Naive thymus-derived CD4-positive, alpha-beta T cell (primary cell): ENCODE measurements at places on chromosomes 16 and 17.

DNA sequence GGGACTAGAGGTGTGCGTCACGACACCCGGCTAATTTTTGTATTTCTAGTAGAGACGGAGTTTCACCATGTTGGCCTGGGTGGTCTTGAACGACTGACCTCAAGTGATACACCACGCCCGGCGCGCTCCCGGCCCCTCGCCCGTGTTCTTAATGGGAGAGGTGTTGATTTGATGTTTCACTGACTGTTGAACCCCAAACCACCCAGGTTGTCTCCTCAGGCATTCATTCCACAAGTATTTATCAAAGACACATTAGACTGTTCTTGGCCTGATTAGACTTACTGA is 1.4 kb downstream of the CENPN start:
- no peak for DNase-seq

- no peak for DNase-seq
These were observed 67.8 kb downstream of the ADCY9 start for GRCh38 chr16:4048481-4048880.

DNA sequence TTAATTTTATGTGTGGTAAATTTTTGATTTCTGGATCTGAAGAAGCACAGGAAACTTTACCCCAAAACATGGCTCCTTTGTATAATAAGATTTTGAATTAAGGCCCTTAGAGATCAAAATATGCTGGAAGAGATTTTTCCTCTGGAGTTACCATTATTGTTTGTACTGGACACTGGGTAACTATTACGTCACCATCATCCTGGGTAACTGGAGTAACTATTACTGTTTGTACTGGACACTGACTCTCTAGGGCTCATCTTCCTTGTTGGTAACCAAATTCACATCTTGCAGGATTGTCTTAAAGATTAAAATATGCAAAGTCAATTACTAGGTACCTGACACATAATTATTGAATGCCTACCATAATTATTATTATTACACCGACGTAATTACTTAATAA is 593.8 kb upstream of the GOT2 start:
- DNase-seq = no peak

- DNase-seq = no peak
These were observed 109.1 kb downstream of the C16orf78 start for GRCh38 chr16:49482690-49483089.

DNA sequence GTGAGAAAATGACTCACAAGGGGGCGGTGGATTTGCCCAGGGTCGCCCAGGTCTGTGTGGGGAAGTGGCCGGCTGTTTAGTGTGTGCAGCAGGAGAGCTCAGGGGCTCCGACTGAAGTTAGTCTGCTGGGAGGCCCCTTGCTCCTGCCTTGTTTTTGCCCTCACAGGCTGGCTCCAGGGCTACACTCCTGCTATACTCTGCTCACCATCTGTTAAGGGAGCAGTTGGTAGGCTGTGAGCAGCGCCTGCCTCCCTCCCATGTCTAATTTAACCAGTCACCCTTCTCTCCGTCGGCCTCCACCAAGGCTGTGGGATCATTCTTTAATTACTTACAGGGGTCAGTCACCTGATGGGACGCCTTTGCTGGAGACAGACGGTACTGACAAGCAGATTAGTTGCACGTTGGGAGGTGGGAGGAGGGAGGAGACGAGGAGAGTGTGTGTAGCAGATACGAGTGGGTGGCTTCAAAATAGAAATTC is 35.5 kb downstream of the KSR1 start:
- DNase-seq = no peak

DNA sequence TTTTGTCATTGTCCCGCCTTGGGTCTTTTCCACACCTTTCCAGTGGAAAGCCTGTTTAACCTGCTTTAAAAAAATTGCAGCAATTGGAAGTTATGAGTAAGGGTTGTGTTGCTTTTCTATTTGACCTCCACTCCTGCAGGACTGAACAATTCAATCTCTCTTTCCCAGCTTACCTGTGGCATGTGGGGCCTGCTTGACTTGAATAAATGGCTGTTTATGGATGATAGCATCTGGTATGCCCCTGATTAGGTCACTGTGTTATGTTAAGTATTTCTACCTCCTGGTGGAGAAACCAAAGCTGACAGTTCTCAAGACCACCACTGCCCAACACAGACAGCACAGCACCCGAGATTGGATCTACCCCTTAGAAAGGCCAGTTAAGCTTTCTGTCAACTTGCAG is 64.8 kb upstream of the NOG start:
- DNase-seq = no peak

GRCh38 chr16:1168837-1169236 is 15.9 kb downstream of the CACNA1H start:
- DNase-seq = no peak

DNA sequence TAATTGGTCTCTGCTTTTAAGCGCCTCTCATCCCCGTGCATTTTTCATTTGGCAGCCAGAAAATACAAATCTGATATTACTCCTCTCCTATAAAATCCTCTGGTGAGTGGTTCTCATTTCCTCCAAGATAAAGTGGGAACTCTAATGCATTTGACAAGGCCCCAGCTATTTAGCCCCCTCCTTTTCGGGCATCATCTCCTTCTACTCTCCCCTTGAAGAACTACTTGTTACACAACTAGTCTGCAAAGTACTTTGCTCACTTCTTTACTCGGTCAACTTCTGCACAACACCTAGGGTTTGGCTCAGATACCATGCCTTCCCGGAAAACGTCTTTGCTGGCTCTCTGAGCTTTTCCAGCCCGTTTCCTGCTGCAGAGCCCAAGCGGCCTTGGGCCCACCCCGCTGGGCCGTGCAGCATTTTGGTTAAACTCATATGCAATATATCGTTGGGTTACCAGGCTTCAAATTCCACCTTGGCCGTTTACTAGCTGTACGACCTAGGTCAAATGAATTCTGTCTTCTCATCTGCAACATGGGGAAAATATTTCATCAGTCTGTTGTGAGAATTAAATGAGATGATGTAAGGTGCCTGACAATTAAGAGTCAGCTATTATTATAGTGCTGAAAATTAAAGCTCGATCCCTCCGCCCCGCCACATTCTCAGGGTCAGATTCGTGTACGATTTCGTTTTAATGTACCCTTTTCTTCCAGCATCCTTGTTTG is 883 bp upstream of the TAF15 start:
- no peak for DNase-seq

DNA sequence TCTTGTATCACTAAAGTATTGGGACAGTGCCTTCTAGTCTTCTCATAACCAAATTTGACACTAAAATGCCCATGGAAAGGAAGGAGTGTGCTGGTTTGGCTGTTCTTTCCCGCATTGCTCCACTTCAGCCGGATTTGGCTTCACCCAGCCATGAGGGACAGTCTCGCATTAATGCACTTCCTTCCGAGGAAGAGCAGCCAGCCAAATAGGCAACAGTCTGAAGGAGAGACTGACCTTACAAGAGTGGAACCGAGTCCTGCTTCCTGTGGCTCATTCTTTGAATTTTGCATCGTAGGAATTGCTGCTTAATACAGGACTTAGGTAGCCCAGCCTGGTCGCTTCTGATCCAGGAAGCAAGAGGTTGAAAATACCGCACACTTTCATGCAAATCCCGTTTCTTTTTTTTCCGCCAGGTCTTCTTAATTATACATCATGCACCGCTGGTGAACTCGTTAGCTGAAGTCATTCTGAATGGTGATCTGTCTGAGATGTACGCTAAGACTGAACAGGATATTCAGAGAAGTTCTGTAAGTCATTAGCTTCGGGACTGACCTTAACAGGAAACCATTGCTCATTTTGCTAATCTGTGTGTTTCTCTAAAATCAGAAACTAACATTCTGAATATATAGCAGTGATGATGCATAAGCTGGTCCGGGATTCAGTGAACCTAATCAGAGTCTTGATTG is 38.2 kb downstream of the CLEC16A start:
- no peak for DNase-seq

GRCh38 chr16:55557186-55557585 is 9.3 kb upstream of the CAPNS2 start:
- no peak for DNase-seq

- no peak for DNase-seq
These were observed 109.5 kb downstream of the CDH13 start for GRCh38 chr16:82736224-82736623.

DNA sequence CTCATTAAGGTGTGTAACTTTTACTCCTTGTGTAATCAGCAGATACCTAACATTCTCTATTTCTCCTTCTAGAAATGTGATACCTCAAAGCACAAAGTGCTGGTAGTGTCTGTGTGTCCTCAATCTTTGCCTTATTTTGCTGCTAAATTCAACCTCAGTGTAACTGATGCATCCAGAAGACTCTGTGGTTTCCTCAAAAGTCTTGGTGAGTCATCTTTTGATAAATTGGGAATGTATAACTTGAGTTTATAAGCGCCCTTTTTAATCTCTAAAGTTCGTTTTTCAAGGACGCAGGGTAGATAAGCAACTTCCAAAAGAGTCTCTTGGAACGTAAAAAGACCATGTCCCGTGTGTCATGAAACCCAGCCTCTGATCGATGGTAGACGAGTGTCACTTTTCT is 10.2 kb downstream of the NARF start:
- DNase-seq = no peak

DNA sequence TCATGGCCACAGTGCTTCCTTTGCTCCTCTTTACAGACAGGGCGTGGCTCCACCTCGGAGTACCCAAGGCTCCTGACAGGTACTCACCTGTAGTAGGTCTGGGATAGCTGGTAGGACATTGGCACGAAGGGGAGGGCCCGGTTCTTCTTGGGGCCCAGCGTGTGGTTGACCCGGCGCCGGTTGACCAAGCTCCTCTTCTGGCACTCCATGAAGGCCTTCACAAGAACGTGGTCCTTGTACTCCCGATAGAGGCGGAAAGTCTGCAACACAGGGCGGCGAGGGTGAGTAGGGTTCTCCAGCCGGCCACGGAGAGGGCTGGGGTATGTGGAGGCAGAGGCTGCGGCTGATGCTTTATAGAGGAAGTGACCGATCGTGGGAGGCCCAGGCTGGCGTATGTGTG is 69.7 kb downstream of the IL21R start:
- no peak for DNase-seq

DNA sequence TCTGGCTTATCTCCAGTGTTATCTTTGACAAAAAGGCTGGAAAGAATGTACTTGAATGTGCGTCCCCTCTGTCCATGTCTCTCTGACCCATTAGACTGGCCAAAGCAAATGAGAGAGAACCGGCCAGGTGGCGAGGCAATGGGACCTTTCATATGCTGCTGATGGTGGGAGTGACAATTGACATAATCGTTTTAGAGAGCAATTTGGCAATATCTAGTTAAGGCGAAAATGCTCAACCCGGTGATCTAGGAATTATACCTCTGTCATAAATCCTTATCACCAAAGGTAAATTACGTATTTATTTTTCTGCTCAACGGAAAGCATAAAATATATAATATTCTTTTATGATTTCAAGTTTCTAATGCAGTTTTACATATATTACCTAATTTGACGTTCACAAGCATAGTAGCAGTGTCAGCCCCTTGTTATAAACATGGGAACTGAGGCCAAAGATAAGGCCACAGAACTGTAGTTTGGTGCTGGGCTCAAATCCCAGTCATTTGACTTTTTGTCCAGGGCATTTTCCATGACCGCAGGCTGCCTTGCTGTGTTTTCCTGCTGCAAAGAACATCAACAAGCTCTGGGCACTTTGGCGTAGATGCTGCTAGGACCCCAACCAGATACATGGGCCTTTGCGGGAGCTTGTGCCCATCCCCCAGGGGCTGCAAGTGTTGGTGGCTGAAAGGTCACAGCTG is 14.7 kb upstream of the SDK2 start:
- DNase-seq = no peak

DNA sequence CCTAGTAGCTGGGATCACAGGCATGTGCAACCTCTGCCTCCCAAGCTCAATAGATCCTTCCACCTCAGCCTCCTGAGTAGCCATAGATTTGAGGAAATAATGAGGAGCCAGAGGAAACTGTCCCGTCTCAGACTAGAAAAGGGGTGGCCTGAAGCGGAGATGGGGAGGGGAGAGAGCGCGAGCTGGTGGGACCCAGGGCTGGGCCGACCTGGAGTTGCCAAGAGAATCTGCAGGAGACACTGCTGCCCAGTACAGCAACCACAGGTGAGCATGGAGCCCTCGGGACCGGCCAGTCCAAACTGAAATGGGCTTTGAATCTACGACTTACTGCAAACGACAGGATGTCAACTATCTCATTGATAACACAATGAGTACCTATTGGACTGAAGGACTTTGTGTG is 24.3 kb downstream of the CD300A start:
- peak; percentile 11 for DNase-seq

DNA sequence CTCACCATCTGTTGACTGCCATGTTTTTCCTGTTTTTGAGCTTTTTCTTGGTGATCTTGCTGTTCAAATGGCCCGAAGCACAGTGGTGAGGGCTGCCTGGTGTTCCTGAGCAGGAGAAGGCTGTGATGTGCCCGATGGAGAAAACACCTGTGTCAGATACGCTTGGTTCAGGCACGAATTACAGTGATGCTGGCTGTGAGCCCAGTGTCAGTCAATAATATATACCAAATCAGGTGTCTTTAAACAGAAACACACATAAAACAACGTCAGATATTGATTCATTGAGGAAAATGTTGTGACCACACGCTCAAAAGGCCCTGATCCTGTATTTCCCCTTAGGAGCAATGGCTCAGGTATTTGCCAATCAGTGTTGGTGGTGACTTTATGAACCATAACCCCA is 111.7 kb downstream of the SDR42E1 start:
- DNase-seq = no peak

DNA sequence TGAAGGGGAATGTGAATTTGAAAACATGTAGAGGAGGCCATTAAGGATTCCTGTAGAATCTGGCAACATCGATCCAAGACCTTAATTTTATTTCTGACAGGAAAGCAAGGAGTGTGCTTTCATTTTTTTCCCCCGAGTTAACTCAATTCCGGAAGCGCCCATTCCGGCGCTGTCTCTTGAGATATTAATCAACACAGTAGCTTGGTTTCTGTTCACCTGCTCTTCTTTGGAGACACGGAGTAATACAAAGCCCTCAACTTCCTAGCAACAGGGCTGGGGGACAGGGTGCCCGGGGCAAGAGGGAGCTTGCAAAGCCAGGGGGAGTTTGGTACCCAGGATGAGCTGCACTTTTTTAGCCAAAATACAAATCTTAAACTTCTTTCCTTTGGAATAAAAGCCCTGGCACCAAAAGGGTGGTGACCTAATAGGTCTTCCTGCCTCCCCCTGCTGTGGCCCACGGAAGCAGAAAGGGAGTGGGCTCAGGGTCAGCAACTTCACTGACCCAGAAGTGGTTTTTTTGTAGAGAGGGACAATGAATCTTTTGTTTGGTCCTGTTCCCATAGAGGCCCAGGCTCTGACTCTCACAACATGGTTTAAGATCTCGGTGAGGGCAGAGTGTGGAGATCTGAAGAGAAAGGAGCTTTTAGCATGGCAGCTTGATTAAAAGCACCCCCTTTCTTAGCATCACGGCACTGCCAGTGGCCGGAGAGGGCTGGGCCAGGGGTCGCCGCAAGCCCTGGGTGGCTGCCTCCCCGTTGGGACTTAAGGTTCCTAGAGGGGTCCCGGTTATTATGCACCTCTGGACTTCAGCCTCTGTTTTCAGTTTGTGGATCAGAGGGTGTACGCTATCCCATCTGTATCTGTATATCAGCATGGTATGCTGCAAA is 207.3 kb downstream of the CCDC182 start:
- no peak for DNase-seq

DNA sequence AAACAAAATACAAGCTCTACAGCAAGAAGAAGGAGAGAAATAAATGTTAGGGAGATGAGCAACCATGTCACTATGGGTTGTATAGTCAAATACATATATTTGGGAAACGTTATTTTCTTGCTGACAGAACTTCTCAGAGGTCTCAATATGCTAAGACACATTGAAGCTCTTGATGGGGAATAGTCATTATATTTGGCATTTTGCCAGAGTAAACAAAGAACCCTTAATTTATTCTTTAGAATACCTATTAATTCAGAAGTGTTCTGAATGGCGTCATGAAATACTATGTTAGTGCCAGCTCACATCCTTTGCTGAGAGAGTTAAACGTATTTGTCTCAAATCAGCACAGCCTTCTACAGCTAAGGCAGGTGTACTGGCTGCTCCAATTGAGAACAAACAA is 458.9 kb downstream of the CDH13 start:
- no peak for DNase-seq
